ENCODE measurements at places on chromosomes 3 and 15.
A peak's percentile ranks its signal among the peaks of the same experiment; 100 is the strongest.

- no peak for DNase-seq
Measured at GRCh38 chr3:10917176-10917575, 75.4 kb upstream of the SLC6A1 start.

GRCh38 chr3:161510510-161511260 is 14.1 kb downstream of the OTOL1 start:
- DNase-seq = no peak

- DNase-seq = no peak
Measured at GRCh38 chr3:188335656-188336055, 181.7 kb downstream of the LPP start.

- DNase-seq = no peak
Measured at GRCh38 chr3:126151562-126152302, 28.7 kb downstream of the ALDH1L1 start.

- DNase-seq = no peak
Measured at GRCh38 chr15:68764090-68764489, 56.6 kb downstream of the ANP32A start.

DNA sequence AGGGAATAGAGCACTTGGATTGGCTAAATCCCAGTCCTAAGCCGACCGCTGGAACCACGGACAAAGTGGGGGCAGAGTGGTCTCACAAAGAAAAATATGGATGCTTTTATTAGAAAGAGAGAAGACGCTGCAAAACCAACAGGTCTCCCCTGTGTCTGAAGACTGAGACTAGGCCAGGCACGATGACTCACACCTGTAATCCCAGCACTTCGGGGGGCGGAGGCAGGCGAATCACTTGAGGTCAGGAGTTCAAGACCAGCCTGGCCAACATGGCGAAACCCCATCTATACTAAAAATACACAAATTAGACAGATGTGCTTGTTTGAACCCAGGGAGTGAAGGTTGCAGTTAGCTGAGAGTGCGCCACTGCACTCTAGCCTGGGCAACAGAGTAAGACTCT is 61.8 kb downstream of the ZDHHC19 start:
- DNase-seq = no peak

GRCh38 chr3:130728037-130728436 is 18.6 kb downstream of the PIK3R4 start:
- no peak for DNase-seq

DNA sequence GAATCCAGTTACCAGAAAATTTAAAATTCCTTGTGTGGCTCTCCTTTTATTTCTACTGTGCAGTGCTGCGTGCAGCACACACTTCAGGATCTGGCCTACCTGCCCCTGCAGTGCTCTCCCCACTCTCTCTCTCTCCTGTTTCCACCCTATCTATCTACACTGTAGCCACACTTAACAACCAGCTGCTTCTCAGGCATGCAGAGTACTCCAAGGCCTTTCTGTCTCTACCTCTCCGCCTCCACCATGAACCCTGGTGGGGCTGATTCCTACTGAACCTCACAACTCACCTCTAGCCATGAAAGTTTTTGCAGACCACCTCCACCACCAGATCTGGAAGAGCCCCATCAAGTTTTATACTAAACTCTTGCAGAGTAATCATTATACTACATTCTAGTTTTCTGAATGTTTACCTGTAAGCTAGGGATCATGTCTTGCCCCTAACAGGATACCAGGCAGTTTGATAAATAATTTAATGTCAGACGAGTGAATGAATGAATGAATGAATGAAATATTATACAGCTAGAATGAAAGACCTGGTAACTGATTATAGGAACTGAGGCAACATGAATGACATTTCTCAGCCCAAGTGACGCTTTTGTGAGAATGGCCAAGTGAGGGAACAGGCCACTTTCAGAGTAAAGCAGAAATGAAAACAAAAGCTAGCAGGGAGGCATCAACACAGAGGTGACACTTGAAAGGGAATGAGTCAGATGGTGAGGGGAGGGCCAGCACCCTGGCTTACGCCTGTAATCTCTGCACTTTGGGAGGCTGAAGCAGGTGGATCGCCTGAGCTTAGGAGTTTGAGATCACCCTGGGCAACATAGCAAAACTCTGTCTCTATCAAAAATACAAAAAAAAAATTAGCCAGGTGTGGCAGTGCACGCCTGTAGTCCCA is 363.5 kb downstream of the FOXP1 start:
- no peak for DNase-seq

- no peak for DNase-seq
Measured at GRCh38 chr3:193080821-193081365, 160.1 kb upstream of the PLAAT1 start.

DNA sequence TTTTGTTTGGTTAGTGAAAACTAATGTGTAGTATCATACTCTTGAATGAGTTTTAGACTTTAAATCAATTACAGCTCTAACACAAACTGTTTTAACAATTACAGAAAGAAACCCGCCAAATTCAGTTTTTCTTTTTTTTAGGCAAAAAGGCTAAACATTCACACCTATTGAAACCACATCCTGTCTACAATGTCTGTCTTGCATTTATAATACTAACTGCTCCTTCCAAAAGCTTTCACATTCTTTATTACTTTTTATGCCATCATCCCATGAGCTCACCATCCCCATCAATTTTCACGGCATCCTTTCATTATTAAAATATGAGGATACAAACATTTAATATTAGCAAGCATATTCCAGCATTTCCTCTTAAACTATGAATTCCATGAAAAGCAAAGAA is 593.3 kb downstream of the FOXP1 start:
- DNase-seq = no peak

- no peak for DNase-seq
Measured at GRCh38 chr3:139695426-139696313, 17.9 kb upstream of the NMNAT3 start.

DNA sequence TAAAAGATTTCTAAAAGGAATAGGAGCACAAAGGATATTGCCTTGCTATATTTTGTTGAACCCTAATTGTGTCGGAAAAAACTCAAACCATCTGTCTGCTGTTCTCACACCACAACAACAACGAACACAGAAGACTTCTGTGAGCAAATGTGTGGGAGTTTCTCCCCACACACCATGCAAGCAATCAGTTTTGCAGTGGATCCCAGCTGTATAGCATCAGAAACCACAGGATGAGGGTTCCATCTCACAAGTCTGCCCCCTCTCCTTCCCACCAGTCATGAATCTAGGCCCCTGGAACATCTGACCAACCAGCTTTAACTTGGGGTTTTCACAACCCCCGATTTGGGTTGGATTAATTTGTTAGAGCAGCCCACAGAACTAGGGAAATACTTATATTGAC is 91.3 kb upstream of the SLC4A7 start:
- DNase-seq = peak; percentile 32

- no peak for DNase-seq
Measured at GRCh38 chr3:40681658-40682055, 156.9 kb downstream of the ZNF621 start.

DNA sequence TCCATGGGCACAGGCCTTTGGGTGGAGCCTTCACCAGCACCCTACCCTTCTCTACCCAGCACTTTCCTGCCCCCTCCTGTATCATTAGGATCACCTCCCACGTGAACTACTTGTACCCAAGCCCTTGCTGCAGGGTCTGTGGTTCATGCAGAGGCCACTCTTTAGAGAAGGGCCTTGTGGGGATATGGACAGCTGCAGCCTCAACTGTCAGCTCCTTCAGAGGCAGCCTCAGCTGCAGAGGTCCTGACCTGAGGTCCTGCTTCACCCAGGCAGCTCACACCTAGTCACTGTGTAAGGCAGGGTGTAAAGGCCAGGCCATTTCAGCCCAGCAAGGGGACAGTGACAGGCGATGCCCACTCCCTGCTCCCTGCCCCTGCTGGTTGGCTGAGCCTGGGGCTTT is 448.6 kb upstream of the PROK2 start:
- no peak for DNase-seq

- DNase-seq = no peak
Measured at GRCh38 chr3:127680146-127680661, 7.5 kb downstream of the ABTB1 start.

DNA sequence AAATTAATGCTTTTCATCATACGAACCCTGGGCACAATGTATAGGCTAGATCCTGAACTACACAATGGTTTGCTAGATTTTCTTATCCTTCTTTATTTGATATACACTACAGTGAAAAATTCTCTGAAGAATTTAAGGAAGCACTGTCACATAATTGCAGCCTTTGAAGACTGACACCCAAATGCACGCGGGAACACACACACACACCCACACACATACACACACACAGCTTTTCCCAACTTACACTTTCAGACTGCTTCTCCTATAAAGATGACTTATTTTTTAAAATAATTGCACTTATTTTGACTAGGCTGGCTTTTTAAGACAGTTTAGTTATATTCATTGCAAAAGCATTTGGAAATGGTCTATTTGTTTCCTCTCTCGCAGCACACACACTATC is 70.0 kb upstream of the LRRN1 start:
- no peak for DNase-seq

DNA sequence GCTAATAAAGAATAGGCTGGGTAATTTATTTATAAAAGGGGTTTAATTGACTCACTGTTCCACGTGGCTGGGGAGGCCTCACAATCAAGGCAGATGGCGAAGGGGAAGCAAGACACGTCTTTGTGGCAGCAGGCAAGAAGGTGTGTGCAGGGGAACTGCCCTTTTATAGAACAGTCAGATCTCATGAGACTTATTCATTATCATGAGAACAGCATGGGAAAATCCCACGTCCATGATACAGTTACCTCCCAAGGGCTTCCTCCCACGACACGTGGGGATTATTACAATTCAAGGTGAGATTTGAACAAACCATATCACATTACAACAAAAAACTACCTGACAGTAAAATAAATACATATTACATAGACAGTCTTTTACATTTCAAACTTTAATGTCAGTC is 414.9 kb downstream of the NAALADL2 start:
- DNase-seq = no peak

- DNase-seq = no peak
Measured at GRCh38 chr3:127951276-127951675, 36.2 kb downstream of the KBTBD12 start.

GRCh38 chr3:20772869-20773268 is 586.9 kb upstream of the SGO1 start:
- no peak for DNase-seq

DNA sequence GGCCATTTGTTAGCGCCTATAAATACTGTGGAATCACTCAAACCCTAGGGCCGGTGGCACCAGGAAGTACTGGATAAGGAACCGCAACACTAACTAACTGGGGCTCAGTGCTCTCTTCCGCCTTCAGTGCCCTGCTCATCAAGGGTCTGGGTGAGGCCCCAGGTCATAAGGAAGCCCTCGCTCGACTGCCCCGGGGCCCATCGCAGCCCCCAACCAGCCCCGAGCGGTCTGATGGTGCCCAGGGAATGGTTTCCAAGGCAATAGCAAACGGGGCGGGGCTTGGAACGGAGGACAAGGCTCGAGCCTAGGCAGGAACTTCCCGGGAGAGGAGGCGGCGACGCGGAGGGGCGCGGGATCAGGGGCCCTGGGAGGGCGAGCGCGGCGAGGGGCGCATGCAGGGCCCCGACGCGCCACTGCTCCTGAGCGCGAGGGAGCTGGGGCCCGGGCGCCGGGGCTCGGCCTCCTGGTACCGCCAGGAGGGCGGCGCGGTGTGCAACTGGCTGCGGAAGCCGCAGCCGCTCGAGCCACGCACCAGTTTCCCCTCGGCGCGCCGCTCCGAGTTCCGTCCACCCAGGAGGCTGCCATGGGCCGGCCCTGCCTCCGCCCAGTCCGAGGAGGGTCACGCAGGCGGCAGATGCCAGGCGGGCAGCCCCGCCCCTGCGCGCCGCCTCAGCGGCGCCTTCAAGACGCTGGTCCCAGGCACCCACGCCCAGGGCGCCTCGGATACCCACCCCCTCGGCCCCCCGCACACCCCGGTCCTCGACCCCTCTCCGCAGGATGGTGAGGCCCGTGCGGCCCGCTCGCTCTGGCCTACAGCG is at the start of gene TTLL3:
Gene TTLL3 (plus strand): TSS at position 648 of the 818 bp plus-strand sequence. CDS start 400 bp downstream, outside the sequence.
- DNase-seq = peak; percentile 71

DNA sequence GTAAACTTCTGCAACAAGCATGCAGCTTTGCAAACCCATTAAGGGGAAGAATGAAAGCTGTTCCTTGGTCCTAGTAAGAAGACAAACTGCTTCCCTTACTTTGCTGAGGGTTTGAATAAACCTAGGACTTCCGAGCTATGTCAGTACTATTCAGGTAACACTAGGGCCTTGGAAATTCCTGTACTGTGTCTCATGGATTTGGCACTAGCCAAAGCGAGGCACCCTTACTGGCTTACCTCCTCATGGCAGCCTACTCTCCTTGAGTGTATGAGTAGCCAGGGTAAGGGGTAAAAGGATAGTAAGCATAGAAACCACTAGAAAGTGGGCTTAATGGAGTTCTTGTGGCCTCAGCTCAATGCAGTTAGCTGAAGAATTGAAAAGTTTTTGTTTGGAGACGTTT is 224.2 kb downstream of the P3H2 start:
- DNase-seq = no peak

GRCh38 chr3:141346418-141346817 is 21.9 kb upstream of the ZBTB38 start:
- DNase-seq = no peak

DNA sequence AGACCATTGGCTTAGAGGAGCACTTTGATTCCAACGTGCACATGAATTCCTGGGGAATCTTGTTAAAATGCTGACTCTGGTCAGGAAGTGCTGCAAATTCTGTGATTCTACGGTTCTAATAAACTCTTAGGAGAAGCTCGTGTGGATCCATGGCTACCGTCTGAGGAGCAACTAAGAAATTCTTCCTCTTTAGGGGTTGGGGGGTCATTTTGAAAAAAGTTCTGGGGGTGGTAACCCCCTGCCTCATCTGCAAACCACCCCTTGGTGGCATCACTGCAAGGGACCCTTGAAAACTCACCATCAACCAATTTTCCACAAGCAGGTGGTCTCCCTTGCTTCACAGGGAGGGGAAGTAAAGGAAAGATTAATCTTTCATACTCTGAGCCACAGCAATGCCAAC is 52.2 kb upstream of the IGF1R start:
- no peak for DNase-seq

DNA sequence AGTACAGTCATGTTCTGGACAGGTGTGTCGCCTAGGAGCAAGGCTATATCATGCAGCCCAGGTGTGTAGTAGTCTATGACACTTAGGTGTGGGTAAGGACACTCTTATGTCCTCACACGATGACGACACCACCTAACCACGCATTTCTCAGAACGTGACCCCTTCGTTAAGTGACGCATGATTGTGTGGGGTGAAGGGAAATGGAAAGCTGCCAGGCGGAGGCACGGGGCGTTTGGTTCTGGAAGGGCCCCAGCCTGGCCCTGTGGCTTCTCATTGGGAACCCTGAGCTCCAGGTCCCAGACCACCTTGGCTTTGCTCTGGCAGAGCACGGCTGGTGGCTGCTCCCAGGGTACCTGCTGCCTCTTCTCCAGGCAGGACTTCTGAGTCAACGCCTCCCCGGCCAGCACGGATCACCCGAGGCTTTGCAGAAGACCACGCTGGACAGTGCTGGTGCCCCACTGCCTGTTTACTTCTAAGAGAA is 39.3 kb downstream of the FBLN2 start:
- DNase-seq = no peak

- DNase-seq = no peak
Measured at GRCh38 chr3:73475717-73476116, 149.0 kb downstream of the PDZRN3 start.

DNA sequence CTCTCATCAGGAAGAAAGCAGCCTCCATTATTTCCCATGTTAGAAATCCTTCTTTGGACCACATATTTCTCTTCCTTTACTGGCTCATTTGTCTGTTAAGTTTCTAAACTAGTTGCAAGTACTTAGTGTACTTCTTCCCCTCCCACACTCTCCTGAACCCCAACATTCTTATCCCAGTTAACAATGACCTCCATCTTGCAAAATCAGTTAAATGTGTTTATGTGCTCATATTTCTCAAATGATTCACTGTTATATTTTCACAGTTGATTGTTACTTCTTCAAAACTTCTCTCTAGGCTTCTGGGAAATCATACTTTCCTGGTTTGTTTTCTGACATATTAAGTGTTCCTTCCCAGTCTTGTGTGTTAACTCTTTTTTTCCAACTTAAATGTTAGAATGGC is 856.9 kb downstream of the EPHA3 start:
- DNase-seq = no peak
